ENCODE measurements at places on chromosomes 12 and 14.

GRCh38 chr14:54639611-54640010 is 72.7 kb downstream of the SAMD4A start:
- DNase-seq = no peak

DNA sequence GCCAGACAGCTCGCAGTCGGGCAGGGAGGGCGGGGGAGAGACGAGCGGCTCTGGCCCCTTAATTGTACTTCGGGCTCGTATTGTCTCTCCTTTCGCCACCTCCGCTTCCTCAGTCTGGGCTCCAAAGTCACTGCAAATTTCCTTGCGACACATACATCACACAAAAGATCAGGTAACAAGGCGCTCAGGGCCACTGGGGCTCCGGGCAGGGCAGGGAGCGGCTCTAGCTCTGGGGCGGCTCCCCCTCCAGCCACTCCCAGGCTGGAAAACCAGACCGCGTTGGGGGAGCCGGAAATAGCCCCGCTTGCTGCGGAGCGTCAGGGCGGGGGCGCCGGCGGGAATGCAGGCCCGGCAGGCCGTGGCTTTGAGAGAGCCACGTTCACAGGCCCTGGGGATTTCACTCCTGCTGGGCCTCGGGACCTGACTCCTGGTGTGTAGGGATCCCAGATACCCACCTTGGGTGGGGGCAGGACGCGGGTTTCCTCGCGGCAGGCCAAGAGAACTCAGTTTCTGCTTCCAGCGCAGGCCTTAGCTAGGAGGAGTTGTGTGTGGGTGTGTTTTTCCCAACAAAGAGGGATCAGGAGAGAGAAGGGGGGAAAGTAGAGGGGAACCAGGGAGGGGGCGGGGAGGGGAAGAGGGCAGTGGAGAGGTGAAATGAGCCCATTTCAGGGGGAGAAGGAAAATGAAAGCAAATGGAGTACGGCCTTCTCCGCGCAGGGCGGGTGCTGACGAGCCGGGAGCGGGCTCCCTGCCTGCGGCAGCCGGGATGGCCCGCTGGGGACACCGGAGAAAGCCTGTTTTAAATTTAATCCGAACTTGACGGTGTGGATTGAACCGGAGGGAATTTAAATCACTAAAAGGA is 4.4 kb upstream of the HOXC9 start:
- peak; percentile 53 for DNase-seq

DNA sequence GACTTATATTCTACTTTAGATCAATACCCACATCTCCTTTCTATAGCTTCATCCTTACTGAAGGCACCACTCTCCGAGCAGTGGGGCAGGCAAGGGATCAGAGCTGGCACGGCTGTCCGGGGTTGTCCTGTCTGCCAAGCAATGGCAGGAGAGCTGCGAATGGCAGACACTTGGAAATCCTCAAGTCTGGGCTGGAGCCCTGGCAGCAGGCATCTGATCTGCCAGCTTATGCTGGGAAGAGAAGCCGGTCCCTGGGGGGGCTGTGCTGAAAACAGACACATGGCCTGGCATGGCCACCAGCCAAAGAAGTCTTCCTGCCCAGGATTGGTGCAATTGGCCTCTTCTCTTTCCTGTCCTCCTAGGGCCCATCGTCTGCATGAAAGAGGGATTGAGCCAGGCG is 280.2 kb upstream of the PWP1 start:
- DNase-seq = no peak

- DNase-seq = no peak
These were observed 44.8 kb downstream of the PZP start for GRCh38 chr12:9163392-9163791.

GRCh38 chr12:62604373-62604772 is 137.7 kb downstream of the MON2 start:
- peak; percentile 21 for DNase-seq

GRCh38 chr12:127570793-127571360 is 696.1 kb upstream of the TMEM132C start:
- DNase-seq = no peak

DNA sequence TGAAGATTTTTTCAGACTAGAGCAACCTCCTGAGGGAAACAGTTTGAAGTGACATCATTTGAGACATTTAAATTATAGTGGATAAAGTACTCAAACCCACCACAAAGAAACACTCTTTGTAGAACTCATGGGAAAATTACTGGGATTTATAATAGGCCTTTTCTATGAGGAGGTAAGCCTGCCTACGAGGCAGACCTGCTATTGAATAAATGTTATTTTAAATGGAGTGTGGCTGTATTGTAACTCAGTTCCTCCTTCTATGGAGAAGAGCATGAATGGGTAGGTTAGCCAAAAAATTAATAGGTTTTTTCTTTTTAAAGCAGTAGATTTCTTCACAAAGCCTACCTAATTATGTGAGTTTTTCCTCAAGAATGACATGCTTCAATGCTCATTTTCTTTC is 63.7 kb upstream of the PLEKHA5 start:
- DNase-seq = no peak

Data from suppressor macrophage treated with lipopolysaccharide for 4 hours (primary cell).